ENCODE measurements at places on chromosomes 3 and 15. TPM values are rescaled to one million over a fixed set of nuclear protein-coding genes. Genes with fewer than 3 reads are reported as not detected.

DNA sequence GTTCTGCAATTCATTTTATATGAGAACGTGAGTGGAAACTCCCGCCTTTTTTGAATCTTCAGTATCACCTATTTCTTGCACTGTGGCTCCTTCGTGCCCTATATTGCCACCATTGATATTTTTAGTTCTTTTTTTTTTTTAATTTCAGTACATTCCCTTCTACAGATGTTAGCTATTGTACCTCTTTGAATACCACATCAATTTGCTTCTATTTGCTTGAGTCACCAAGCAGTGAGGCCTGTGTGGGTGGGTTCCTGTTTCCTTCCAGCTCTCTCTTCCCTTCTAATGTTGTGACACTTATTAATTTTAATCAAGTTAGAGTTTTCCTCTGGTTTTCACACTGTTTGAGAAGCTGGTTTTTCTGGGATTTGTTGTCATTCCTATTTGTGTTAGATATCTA lies 8.7 kb downstream of the HACD2 start:
- DNase-seq = no peak

DNA sequence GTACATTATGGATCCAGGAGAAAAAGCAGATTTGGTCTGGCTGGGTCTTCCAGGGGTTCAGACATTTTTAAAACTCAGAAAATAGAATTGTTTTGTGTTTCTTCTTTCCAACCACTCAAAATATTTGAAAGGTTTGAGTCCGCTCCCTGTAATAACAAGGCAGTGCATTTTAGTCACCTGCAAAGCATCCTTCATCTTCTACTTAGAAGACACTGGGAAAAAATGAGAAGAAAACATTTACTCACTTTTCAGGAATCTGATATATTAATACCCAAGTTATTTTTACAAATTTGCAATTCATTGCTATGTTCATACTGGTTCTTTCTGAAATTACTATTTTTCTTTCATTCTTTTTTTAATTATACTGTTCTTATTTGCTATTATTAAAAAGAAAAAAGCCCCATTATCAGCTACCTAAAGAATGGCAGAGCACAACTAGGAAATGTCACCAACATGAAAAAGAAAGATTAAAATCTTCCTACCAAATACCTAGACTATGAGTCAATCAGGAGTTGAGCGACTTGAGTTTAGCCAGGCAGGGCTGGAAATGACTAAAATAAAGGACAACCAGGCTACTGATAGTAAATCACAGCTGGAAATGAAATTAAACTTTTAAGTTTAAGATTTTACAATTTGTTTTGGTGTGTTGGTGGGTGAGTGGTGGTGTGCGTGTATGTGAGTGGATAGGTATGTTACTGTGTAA lies 280.3 kb upstream of the THBS1 start:
- no peak for DNase-seq

DNA sequence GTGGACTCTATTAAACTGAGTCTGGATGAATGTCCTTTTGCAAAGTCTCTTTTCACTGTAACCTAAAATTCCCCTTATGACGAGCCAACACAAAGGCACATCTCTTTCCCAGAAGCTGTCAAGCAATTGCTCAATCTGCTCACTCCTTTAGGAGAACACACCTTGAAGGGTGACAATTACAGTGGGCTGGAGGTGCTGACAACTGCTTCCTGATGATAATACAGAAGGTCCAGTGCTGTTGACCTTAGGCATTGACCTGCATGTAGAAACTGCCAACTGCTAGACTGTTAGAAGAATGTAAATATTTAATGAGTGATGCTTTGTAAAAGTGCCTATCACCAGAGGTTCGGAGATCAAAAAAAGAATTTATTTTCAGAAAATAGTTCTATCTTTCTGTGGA lies 757.7 kb downstream of the GRM7 start:
- no peak for DNase-seq

DNA sequence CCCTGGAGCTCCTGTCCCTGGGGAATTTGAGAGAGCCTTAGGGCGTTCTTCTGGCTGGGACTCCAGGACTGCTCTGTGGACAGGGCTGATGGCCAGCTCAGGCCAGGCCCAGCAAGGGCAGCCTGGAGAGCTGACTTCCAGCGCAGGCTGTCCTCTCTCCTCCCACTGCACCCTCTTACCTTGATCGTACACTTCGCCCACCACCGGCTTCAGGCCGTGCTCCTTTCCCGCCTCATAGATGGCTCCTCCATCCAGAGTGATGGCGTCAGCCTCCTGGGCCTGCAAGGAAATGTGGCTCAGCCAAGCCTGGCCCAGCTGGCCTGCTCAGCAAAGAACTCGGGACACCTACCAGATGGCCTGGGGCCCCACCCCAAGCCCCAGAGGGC lies 3.1 kb downstream of the MELTF start:
- DNase-seq = no peak

DNA sequence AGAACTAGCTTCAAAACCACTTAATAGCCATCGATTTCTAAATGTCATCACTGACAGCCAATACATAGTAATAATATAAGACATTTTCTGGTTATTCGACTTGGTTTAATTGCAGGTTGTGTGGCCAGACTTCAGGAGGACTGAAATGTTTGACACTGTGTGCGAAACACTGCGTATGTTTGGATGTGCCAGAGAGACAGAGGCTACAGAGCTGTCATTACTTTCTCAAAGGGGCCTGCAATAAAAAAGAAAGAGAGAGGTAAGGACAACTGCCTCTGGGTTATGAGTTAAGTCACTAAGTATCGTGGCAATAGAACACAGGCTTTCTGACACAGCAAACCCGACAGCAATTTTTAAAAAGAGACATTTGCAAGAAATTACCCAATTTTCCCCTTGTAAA lies 882 bp downstream of the LMOD3 start:
- DNase-seq = no peak

GRCh38 chr15:46714950-46715349 lies 1002.4 kb upstream of the SEMA6D start:
- no peak for DNase-seq

DNA sequence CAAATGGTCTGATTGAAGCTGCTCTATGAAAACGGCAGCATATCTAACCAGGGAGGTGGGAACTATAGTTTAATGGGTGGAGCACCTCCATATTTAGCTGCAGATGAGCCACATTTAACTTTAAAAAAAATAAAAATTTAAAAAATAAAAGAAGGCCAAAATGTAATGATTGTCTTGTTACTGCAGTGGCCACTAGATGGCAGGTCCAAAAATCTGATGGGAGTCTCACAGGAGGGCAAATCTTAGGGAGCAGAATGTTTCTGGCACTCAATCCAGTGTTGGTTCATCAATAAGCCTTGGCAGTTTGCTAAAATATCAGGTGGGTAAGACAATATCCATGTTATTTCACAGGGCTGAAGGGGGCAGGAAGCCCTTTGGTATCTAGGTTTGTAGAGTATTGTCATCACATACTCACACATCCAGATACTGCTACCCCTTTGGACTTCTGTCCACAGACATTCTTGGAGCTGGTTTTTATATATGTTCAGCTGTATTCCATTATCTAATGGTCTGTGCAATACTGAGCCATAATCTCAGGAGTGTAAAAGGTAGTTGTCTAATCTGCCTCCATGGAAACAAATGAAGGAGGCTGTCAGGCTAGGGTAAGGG lies 233.3 kb downstream of the TIGIT start:
- peak; percentile 39 for DNase-seq

- no peak for DNase-seq
These were observed 540 bp upstream of the PPP1R2 start for GRCh38 chr3:195543500-195544229.

GRCh38 chr3:189567322-189567721 lies 63.9 kb upstream of the TP63 start:
- no peak for DNase-seq

DNA sequence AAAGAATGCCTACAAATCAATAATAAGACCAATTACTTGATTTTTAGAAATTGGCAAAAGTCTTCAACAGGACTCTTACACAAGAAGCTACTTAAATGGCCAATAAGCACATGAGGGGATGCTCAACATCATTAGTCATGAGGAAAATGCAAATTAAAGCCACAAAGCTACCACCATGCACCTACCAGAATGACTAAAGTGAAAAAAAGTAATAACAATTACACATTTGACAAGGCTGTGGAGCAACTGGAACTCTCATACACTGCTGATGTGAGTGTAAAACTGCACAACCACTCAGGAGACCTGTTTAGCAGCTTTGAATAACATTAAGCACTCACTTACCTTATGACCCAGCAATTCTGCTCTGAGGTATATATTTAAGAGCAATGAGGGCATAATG lies 68.4 kb downstream of the PPCDC start:
- DNase-seq = no peak

MNS1 gene
- 2.8 TPM for total RNA-seq

VEPH1 gene
- 51.9 TPM for total RNA-seq

All from SK-MEL-5 (cell line).